ENCODE measurements at places on chromosomes 6 and 20.

DNA sequence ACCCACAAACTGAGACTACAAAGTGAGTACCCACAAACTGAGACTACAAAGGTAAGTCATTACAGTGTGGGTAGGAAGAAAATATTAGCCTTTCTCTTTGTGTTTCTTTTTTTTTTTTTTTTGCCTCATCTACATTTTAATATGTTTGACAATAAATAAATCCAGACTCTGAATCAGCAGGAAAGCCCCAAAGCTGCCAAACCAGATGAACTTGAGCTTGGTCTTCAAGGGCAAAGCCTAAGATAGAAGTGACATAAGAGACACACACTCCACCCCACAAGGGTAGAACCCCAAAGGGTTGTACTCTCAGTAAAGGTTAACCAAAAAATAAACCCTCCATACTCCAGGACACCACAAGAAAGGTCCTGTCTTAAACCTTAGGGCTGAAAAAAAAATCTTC is 326.8 kb upstream of the ARID1B start:
- no peak for DNase-seq

DNA sequence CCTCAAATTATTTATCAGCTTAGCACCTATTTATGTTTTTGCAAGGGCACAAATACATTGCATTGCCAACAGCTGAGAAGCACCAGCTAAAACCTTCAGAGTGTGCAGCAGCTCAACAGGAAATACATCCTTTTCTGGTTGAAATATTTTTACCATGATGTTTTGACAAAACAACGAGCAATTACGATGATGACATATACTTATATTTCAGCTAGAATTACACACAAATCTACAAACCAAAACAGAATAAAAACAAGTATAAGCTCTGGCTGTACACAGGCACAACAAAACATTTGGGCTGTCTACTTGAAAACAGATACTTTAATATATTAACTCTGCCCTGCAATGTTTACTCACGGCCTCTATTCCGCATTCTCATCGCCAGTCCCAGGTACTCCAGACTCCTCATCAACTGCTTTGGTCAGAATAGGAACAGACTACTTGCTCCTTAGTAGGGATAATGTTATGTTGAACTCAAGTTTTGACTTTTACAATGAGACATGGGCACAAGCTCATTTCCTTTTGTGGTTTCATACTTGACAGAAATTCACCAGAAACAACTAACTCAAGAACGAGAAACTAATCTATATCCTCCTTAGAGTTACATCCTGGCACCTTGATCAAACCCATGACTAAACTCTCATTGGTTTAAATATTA is 377.6 kb downstream of the ESR1 start:
- no peak for DNase-seq

DNA sequence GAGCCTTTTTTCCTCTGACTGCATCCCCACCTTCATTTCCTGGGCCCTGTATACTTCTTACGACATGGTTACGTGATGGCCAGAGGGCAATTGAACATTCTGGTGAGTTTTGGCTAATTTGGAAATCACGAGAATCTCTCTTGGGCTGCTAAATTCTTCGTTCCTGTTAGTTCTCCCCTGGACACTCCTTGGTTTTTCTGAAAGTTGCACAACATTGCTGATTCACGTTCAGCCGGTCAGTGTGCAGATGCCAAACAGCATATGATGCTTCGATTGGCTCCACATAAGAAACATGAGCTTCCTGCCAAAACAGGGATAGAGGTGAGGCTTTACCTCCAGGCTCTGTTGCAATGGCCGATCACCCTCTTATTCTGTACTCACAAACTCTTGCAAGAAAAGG is 119.4 kb upstream of the LY86 start:
- DNase-seq, result no peak

DNA sequence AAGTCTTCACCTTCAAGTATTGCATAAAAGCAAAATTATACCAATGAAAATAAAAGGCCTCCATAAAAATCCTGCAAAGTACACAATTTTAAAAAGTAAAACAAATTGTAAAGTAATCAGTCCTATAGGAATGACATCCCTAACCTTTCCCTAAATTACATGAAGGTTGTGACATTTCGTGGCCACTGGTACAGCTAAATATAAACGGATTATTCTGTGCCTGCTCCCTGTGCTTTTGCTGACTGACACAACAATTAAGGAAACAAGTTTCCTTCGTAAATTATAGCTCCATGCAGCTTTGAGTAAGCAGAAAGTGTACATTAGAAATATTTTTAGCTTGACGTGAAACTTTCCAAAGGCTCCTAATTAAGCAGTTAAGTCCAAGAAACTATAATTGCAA is 222.8 kb downstream of the KCNQ5 start:
- DNase-seq, result no peak

GRCh38 chr6:2706558-2706957 is 44.2 kb downstream of the MYLK4 start:
- no peak for DNase-seq

- DNase-seq, result no peak
Measured at GRCh38 chr6:125434760-125435159, 133.0 kb upstream of the HDDC2 start.

- peak; percentile 74 for DNase-seq
Measured at GRCh38 chr20:35992713-35993335, 24.4 kb downstream of the CNBD2 start.

DNA sequence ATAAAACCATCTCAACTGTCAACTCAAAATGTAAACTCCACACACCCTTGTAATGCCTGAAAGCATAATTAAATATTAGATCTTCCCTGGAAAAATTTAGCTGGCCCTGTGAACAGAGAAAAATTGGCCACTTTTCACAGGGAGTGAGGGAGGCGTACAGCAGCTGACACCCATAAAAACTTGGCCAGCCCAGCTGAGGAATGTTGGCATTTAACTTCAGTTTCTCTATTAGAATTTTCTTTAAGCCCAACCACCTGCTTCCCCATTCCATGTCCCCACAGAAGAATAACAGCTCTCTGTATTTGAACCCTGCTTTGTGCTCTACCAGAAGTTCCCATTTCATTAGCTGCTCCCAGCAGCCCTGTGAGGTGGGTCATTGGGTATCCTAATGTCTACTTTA is 41.0 kb downstream of the PKHD1 start:
- DNase-seq, result no peak

DNA sequence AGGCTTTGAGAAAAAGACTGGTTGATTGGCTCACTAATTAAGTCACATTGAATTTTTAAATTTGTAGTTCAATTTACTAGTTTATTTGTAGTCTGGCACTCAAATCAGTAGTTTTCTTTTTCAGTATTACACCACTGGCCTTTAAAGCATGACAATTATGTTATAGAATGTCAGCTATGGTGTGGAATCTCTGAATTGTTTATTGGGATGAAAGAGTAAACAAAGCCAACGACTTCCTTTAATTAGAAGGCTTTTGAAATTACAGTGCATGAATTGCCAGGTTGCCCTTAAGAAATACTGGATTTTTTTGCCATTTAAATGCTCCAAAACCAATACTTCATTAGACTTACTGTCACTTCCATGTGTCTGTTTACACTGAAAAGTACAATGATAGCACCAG is 426.9 kb upstream of the RNF217 start:
- no peak for DNase-seq

- DNase-seq, result no peak
Measured at GRCh38 chr6:147285087-147285855, 81.1 kb downstream of the STXBP5 start.

DNA sequence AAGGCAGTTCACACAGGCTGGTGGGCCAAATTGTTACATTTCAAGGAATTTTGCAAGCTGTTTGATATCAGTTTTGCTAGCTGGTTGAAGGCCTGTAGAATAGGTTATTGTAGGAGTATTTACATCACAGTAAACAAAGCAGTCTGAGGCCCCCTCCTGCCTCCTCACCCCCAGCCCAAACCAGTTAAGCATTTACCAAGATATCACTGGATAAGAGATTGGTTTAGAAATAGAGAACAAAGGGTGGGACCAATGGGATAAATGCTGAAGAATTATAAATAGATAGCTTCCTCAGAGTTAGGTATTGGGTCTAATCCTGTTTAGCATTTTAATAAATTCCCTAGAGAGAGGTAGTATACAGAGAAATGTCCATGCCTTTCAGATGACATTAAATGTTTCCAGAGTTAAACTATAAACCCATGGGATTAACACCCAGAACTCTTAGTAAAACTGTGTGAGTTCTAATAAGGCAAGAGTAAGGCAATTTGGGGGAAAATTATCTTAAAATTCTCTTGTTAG is 2.3 kb upstream of the PHACTR2 start:
- no peak for DNase-seq

- peak; percentile 66 for DNase-seq
Measured at GRCh38 chr6:107679457-107679856, 144.7 kb downstream of the SCML4 start.

DNA sequence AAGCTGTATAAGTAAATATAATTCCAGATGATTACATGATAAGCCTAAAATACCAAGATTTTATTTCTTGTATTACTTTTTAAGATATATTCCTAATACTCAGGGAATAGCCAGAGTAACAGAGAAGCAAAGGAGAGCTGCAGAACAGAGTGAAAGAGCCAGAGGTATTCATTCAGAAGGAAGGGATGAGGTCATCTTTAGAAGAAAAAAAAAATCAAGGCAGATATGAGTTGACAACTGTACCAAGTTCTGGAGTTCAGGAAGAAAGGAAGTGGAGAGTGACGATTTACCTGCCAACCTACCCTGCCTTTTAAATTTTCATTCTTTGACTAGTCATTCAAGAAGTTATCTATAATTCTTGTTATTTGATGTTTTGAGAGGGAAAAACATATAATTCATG is 28.8 kb upstream of the NHSL1 start:
- DNase-seq, result no peak

GRCh38 chr6:94272327-94272726 is 853.0 kb upstream of the EPHA7 start:
- peak; percentile 18 for DNase-seq

- DNase-seq, result no peak
Measured at GRCh38 chr6:21264288-21265033, 329.1 kb upstream of the SOX4 start.

GRCh38 chr6:63572044-63572746 is at the start of the genes LOC128125822 and PTP4A1:
TSS of gene LOC128125822 (plus strand) at chr6:63572480.
TSS of gene PTP4A1 (plus strand) at chr6:63572480. CDS start at chr6:63576881, 4,401 bp downstream.
- peak; percentile 99 for DNase-seq

GRCh38 chr6:131135244-131136020 is at the start of gene AKAP7:
TSS of gene AKAP7 (plus strand) at chr6:131135467. CDS start at chr6:131135764, 297 bp downstream.
- peak; percentile 81 for DNase-seq

DNA sequence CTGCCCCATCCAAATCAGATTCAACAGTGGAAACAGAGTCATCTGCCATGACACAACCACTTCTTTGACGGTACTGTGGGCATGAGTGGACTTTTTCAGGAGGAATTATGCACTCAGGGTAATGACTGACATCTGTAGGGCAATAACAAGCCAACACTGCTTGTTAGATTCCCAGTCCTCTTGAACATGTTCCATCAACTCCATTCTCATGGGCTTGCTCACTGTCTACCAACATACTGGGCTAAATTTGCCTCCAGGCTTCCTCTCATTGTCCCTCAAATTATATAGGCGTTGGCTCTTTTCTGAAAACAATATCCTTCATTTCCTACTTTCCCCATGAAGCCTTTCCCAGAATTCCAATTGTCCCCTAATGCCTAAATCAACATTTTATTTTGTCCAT is 43.1 kb downstream of the ANKEF1 start:
- no peak for DNase-seq

DNA sequence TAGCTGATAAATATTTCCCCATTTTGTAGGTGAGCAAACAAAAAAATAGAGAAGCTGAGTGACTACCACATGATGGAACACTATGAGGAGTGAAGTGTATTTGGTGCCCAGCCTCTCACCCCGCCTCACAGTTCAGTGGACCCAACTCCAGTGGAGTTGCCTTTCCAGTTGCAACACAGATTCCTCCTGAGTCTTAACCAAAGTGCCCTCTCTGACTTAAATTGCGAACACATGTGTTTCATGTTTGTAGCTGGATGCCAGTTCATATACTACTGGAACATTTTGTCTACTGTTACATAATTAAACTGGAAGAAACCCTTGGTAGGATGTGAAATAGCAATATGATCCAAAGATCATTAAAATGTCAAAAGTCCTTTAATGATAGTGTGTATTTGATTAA is 448.9 kb downstream of the COL12A1 start:
- DNase-seq, result no peak

GRCh38 chr20:24879875-24880274 is 69.2 kb upstream of the CST7 start:
- no peak for DNase-seq

DNA sequence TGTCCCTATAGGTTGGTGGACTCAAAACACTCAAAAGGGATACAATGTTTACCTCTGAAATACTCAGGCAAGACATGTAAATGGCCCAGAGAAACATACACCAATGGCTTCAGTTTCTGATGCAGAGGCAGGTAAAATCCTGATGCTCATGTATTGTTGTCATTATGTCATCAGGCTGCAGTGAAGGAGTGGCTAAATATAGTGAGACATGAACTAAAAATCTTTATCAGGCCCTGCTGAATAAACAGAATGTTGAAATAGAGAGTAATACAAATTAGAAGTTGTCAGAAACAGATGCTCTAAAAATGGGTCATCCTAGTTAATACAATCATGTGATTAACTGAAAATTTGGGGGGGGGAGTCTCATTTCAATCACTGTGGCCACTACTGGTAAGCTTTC is 20.4 kb downstream of the PTPRK start:
- DNase-seq, result no peak

DNA sequence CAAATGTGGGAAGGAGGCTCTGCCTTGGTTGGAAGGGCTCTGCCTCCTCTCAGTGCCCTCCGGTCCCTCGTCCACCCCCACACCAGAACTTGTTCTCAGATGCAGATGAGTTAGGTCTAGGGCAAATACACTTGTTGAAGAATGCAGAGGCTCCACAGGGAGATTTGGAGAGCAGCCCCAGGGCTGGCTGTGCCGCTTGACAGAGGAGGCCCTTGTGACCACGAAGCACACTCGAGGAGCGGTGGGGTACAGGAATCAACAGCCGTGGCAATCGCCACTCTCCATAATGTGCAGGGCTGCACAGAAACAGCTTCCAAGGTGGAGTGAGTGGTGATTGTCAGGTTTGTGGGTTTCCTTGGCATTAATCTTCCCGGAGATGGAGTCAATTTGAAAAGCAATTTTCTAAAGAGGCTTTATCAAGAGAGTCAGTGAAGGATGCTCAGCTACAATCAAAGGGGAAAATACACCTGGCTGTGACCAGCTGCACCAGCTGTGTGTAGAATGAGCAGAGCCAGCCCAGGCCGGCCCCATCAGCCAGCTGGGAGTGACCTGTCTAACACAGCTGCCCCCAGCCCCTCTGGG is 59.5 kb downstream of the BFSP1 start:
- no peak for DNase-seq

- peak; percentile 82 for DNase-seq
Measured at GRCh38 chr20:45097485-45098102, 3.3 kb downstream of the KCNS1 start.

- DNase-seq, result no peak
Measured at GRCh38 chr6:125262016-125263013, 39.5 kb downstream of the HDDC2 start.

- no peak for DNase-seq
Measured at GRCh38 chr6:46539866-46540265, 48.6 kb upstream of the RCAN2 start.

- no peak for DNase-seq
Measured at GRCh38 chr20:18588574-18588933, 700 bp downstream of the DTD1 start.
